ENCODE measurements at places on chromosomes 6 and 20. TPM values are rescaled to one million over a fixed set of nuclear protein-coding genes. Genes with fewer than 3 reads are reported as not detected.

DNA sequence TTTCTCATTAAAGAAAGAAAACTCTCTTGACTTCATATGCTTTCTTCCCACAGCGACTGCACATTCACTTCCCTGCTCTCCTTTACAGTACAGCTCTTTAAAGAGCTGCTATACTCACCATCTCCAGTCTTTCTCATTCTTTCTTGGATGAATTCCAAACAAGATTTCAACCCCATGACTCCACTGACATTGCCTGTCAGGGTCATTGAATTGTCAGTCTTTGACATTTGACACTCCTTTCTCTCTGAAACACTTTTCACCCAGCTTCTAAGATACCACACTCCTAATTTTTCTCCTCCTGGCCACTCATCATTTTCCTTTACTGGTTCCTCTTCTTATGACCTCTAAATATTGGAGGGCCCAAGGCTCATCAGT lies 811 bp upstream of the ARMH2 start:
- DNase-seq: no peak

DNA sequence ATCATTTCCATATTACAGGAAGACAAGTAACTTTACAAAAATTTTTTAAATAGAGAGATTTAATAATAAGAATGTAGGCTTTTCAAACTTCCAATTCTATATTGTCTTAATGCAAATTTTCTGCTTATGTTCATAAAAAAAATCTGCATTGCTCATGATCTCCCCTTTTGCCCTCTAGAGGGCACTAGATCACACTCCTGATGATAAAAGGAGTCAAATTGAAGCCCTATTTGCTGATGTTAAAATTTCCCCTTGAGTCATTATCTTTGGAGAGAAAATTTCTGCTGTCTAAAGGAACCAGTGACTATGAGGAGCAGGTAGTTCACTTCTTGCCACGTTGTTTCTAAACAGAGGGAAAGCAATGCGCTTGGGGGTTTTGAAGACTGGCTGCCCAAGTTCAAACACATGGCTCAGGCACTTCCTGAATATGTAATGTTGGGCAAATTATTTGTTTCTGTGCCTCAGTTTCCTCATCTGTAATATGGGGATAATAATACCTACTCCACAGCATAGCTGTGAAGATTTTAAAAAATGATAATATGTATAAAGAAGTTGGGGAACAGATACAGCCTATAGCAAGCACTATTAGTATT lies 874.2 kb downstream of the TFAP2A start:
- peak; percentile 58 for DNase-seq

DNA sequence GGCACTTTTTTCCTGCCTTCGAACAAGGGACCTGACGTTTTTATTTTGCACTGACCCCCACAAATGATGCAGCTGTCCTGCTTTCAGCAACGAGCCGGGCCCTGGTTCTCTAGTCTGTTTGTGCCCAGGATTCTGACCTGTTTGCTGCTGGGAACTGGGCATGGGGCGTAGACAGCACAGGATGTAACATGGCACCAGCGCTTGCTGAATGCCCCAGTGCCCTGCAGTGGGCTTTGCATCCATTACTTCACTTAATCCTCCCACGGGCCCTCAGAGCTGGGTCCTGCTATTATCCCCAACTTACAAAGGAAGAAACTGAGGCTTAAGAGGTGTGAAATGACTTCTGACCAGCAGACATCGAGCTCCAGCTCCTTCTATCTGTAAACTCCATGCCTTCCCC lies 80.4 kb upstream of the PMEPA1 start:
- DNase-seq: no peak

GRCh38 chr20:5864873-5865587 lies 85.3 kb downstream of the TRMT6 start:
- peak; percentile 76 for DNase-seq

GRCh38 chr20:50538276-50538675 lies 28.1 kb downstream of the PTPN1 start:
- DNase-seq: peak; percentile 31

The MPIG6B gene
- not detected for total RNA-seq

The RTN4IP1 gene
- total RNA-seq: 5.5 TPM
